IMR-90 (cell line): ENCODE measurements at places on chromosomes 2 and 18. TPM values are rescaled to one million over a fixed set of nuclear protein-coding genes. Genes with fewer than 3 reads are reported as not detected.

GRCh38 chr18:12766986-12767433 is 64.2 kb downstream of the PSMG2 start:
- H3K36me3 ChIP-seq, result no peaks in the 10 kb centered on the region
- no peaks in the 10 kb centered on the region; the same call in 1 of the 2 replicates for H3K27me3 ChIP-seq
- no peak overlapping the region for H3K27ac ChIP-seq
- no peak overlapping the region for H3K4me3 ChIP-seq

Gene STAT4
- polyA plus RNA-seq, result 0.47 and 0.48 TPM in 2 replicates

DNA sequence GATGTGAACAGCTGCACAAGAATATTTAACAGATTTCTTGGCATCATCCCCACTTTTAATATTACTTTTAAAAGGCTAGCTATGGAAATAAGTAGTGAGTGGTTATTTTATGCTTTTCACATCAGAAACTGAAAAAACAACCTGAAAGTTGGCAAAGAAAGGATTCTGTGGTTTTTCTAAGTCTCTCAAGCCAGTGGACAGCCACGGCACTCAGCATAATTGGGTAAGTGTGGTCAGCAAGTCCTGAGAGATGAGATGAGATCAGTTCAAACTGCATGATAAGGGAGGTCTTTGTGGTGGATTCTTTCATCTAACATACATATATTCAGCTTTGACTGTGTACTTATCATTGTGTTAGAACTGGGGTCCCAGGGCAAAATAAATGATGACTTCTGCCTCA is 105.2 kb downstream of the LYPD6B start:
- no peaks in the 10 kb centered on the region for H3K4me1 ChIP-seq
- H3K36me3 ChIP-seq, result no peaks in the 10 kb centered on the region
- no peak overlapping the region for H3K4me3 ChIP-seq
- no peak for DNase-seq
- no peaks in the 10 kb centered on the region; the same call in 1 of the 2 replicates for H3K27me3 ChIP-seq

DNA sequence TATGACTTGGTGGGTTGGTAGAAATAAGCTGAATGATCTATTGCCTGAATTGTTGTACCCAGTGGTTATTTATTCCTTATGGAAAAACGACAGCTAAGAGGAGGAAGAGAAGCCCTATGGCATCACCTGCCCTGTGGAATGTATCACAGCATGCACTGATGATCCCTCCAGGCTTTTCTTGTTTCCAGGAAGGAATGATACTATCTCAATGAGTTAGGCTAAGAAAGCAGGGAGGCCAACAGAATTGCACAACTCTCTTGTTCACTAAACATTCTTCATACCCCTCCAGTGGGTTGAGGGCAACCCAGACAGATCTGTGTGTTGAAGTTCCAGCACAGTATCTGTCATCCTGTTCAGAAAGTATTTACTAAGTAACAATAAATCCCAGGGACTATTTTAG is 1001.7 kb upstream of the GYPC start:
- no peaks in the 10 kb centered on the region for H3K27me3 ChIP-seq
- no peaks in the 10 kb centered on the region for H3K36me3 ChIP-seq
- H3K4me1 ChIP-seq, result no peaks in the 10 kb centered on the region
- H3K27ac ChIP-seq, result no peak overlapping the region
- DNase-seq, result no peak

DNA sequence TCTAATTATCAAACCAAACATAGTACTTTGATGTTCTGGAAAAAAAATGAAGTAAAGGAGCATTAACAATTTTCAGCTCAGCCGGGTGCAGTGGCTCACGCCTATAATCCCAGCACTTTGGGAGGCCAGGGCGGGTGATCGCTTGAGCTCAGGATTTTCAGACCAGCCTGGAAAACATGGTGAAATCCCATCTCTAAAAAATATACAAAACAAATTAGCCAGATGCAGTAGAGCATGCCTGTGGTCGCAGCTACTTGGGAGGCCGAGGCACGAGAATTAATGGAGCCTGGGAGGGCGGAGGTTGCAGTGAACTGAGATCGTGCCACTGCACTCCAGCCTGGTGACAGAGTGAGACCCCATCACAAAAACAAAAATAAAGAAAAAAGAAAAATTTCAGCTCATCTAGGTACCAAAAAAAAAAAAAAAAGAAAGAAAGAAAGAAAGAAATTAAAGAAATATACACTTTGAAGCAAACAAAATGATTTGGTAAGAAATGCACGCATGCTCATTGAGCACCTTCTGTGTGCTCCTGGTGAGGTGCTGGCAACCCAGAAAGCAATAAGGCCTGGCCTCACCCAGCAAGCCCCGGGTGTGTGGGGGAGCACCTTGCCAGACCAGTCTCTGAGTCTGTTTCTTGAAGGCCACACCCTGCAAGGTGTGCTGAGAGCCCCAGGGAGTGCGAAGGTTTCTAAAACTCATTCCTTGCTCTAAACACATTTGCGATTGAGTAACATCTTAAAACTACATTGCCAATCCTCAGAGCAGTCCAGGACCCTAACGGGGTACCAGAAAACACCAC is 133.5 kb downstream of the TFCP2L1 start:
- H3K4me1 ChIP-seq, result no peaks in the 10 kb centered on the region
- no peak for DNase-seq
- H3K27me3 ChIP-seq, result peaks cover 13% of the 10 kb centered on the region
- H3K36me3 ChIP-seq, result no peaks in the 10 kb centered on the region
- no peak overlapping the region for H3K27ac ChIP-seq
- no peak overlapping the region for H3K4me3 ChIP-seq
